ENCODE measurements at places on chromosomes 5 and 9. TPM values are rescaled to one million over a fixed set of nuclear protein-coding genes. Genes with fewer than 3 reads are reported as not detected.

GRCh38 chr9:122180633-122181032 is 20.9 kb downstream of the MORN5 start:
- no peak for DNase-seq

GRCh38 chr5:133918731-133919130 is 49.7 kb downstream of the C5orf15 start:
- DNase-seq = no peak

GRCh38 chr9:125434986-125435775 is 173.6 kb downstream of the GAPVD1 start:
- no peak for DNase-seq

DNA sequence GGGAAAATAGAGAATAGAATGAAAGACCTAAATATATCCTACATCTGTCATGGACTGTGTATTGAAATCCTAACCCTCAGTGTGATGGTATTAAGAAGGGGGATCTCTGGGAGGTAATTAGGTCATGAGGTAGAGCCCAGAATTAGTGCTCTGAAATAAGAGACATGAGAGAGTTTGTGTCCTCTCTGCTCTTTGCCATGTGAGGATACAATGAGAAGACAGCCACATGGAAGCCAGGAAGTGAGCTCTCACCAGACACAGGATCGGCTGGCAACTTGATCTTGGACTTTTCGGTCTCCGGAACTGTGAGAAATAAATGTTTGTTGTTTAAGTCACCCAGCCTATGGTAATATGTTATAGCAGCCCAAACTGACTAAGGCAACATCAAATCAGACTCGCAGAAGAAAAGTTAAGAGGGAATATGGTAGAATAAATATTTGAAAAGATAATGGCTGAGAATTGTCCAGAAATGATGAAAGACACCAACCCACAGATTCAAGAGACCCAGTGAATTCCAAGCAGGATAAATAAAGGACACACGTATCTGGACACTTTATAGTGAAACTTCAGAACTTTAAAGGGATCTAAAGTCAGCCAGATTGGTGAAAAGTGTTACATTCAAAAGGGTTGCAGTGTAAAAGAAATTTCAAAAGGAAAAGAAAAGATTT is 12.7 kb upstream of the SLC36A1 start:
- DNase-seq = no peak

The NTRK2 gene
- 5.5 TPM for total RNA-seq

GRCh38 chr5:150540615-150541396 is 32.9 kb downstream of the NDST1 start:
- DNase-seq = no peak

DNA sequence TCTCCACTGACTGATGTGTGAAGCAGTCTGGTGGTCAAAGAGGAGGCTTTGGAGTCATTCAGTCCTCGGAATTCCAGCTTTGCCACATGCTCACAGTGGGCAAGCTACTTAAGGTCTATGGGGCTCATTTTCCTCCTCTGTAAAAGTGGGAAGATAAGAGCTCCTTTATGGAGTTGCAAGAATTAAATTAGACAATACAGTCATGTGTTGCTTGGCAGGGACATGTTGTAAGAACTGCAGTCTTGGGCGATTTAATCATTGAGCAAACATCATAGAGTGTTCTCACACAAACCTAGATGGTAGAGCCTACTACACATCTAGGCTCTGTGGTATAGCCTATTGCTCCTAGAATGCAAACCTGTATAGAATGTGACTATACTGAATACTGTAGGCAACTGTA is 253.9 kb downstream of the SH3GL2 start:
- DNase-seq = no peak

The NAA35 gene
- total RNA-seq = 18.2 TPM

The ICE1 gene
- 18.3 TPM for total RNA-seq

GRCh38 chr9:71675857-71676165 is 92.5 kb downstream of the CEMIP2 start:
- no peak for DNase-seq

DNA sequence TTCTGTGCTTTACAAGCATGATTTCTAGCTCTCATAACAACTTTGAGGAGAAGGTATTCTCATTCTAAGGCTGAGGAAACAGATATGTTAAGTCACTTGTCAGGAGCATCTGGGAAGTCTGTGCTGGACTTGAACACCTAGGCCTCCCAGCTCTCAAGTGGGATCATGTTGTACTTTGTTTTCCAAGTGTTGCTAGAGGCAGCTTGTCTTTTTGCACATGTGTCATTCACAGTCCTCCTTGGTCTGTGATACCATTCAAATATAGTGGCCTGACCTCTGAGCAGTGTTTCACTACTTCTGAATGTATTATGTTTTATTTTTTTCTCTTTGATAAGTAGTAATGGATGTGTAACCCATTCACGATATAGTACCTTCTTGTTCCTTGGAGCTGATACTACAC is 21.2 kb downstream of the ZSWIM6 start:
- DNase-seq = no peak

- no peak for DNase-seq
These were observed 58.9 kb downstream of the LURAP1L start for GRCh38 chr9:12833701-12834100.

DNA sequence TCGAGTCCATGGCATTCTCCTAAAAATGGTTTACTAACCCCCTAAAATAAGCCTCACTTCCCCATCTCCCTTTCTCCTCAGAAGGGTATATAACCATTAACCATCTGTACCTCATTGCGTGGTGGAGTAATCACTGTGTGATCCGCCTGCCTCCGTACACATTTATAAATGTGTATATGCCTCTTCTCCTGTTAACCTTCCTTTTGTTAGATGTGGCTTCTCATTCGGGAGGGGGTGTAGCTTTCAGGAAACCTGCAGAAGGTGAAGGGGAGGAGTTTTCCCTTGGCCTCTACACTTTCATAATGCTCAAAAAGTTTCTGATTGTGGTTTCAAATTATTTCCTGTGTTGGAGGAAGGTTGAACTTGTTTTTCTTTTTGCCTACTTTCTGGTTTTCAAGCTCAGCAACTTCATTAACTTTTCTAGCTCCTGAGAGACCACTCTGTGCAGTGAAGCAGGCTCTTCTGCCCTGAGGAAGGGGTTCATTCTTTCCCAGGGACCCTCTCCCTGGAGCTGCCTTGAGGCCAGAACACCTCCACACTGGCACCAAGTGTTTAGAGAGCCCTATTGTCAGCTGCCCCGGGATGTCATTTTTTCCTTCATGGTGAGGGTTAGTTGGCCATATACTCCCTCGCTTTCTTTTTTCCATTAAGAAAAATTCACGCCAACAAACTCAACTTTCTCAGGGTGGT is 46.9 kb downstream of the RASGRF2 start:
- no peak for DNase-seq

DNA sequence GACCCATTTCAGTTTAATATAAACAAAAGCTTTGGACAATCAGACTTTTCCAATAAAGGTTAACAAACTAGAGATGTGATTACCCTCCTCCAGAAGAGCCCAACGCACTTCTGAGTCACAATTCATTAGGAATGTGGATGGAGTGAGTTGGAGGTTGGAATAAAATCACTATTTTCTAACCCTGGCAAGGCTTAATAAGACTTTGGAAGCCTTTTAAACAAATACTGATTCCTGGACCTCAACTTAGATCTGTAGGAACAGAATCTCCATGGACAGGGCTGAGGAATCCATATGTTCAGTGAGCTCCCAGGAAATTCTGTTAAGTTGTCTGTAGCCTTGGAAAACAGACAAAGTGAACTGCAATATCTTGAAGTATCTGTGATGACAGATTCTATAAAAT is 233.5 kb upstream of the ELL2 start:
- DNase-seq = no peak

- DNase-seq = no peak
These were observed 248.0 kb downstream of the SMARCA2 start for GRCh38 chr9:2263111-2263510.

- DNase-seq = no peak
These were observed 65.7 kb upstream of the FANCC start for GRCh38 chr9:95383185-95383676.

The STPG3 gene
- total RNA-seq = 0.69 TPM

DNA sequence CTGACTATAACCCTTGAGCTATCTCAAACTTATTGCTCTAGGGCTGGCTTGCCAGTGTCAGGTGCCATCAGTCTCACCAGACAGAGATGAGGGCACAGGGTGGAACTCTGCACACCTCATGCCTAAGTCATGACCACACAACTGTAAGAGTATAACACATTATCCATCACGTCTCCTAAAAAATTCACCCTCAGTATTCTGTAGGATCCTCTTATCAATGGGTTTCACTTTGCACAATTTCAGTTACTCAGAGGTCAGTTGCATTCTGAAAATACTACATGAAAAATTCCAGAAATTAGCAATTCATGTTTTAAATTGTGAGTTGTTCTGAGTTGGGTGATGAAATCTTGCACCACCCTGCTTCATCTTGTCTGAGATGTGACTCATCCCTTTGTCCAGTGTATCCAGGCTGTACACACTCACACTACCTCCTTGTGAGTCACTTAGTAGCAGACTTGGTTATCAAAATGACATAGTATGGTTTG is 690.9 kb upstream of the CDH18 start:
- DNase-seq = no peak

GRCh38 chr9:18926513-18926912 is 106.5 kb downstream of the SAXO1 start:
- no peak for DNase-seq

- no peak for DNase-seq
These were observed 689 bp downstream of the AK3 start for GRCh38 chr9:4740388-4740637.

DNA sequence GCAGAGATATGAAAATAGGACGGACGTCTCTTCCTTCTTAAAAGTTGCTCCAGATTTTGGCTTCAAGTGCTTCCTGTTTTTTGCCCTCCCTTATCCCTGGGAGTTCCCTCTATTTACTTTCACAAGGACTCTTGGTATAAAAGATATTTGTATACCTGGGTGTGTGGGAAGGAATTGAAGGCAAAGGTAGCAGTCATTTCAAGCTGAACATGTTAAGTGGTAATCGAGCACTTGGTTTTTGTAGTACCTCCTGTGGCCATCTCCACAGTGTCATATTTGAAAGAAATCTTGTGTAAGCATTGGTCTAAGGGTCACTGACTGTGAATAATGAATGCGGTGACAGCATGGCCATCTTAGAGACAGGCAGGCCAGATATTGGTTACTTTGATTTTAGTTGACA is 593.6 kb downstream of the MTRR start:
- no peak for DNase-seq

The ZNF169 gene
- total RNA-seq = 1.3 TPM

DNA sequence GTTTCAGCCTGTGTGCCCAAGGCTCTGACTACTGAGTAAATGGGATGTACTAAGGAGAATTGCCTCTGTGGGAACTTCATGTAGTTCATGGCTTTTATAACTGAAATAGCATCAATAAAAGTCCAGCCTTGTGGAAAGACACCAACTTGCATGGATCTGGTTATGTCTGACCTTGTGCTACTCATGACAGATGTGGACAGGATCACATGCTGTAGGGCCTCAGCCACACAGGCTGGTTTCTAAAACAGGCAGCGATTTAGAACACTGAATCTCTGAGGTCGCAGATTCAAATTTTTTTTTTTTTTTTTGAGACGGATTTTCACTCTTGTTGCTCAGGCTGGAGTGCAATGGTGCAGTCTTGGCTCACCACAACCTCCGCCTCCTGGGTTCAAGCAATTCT is 66.5 kb upstream of the SPIN1 start:
- DNase-seq = no peak

The TAS2R1 gene
- not detected for total RNA-seq

DNA sequence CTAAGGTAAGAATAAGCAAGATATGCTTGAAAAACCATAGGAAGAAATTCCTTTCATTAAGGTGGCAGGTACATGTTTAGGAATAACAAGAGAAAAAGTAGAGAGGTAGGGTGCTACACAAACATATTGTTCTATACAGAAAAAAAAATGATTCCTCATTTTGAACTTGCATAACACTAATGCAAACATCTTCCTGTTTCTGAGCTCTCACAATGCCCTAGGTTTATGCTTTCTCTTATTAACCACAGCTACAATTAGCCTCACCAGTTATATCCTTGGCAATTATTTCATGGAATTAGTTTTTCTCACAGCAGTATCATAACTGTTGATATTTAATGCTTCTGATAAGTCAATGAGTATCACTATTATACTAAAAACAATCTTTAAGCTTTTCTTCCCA is 20.7 kb downstream of the CEMIP2 start:
- DNase-seq = no peak

The TLN1 gene
- total RNA-seq = 243 TPM

The DRD1 gene
- not detected for total RNA-seq

The RABGAP1 gene
- 47.4 TPM for total RNA-seq

The MOB3B gene
- total RNA-seq = 1.7 TPM

- no peak for DNase-seq
These were observed 335.7 kb upstream of the IZUMO3 start for GRCh38 chr9:24881361-24881760.

The IFNA2 gene
- not detected for total RNA-seq

DNA sequence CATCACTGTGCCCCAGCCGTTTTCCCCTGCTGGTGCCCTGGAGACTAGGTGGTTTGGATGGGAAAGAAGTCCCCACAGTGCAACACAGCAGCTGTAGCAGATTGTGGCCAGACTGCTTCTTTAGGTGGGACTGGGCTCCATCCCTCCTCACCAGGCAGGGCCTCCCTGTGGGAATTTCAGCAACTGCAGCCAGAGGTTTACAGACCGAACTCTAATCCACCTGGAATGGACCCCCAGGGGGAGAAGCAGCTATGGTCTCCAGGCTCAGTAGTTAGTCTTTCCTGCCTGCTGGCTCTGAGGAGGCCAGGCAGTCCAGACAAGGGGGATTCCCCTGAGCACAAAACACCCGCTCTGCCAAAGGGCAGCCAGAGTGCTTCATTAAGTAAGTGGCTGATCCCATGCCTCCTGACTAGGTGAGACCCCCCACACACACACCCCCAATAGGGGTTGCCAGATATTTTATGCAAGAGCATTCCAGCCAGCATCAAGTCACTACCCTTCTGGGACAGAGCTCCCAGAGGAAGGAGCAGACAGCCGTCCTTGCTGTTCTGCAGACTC is 188.9 kb downstream of the SGCD start:
- no peak for DNase-seq

- no peak for DNase-seq
These were observed 128.1 kb upstream of the NR5A1 start for GRCh38 chr9:124635285-124635684.

- peak; percentile 18 for DNase-seq
These were observed 11.9 kb downstream of the UNC5A start for GRCh38 chr5:176822041-176822792.

All from left ventricle myocardium superior (tissue), 1 donor.